ENCODE measurements at places on chromosomes 4 and X. TPM values are rescaled to one million over a fixed set of nuclear protein-coding genes. Genes with fewer than 3 reads are reported as not detected.

UGT2B28 gene
- not detected for total RNA-seq

GPR119 gene
- not detected for total RNA-seq

NLRP2B gene
- not detected for total RNA-seq

DKK2 gene
- total RNA-seq, result 0.85 TPM

SYTL5 gene
- 0.15 TPM for total RNA-seq

FDCSP gene
- total RNA-seq, result 94.2 TPM

GCNA gene
- total RNA-seq, result 3.1 TPM

FGF5 gene
- total RNA-seq, result 1.8 TPM

ARX gene
- 2.3 TPM for total RNA-seq

SLC10A3 gene
- total RNA-seq, result 5.2 TPM

RHOH gene
- 0.67 TPM for total RNA-seq

ELOVL6 gene
- 34.0 TPM for total RNA-seq

TNIP3 gene
- 0.25 TPM for total RNA-seq

SOWAHD gene
- 0.37 TPM for total RNA-seq

PDZD11 gene
- total RNA-seq, result 55.7 TPM

KCNIP4 gene
- total RNA-seq, result 10.4 TPM

SLC39A8 gene
- 8.1 TPM for total RNA-seq

GUCY1A1 gene
- 0.05 TPM for total RNA-seq

RBM10 gene
- 47.1 TPM for total RNA-seq

PPP1R2C gene
- total RNA-seq, result 0.53 TPM

SLC25A31 gene
- total RNA-seq, result not detected

PABPC4L gene
- total RNA-seq, result 0.15 TPM

EDNRA gene
- 0.38 TPM for total RNA-seq

GYG2 gene
- 1.4 TPM for total RNA-seq

All from motor neuron (in vitro differentiated cells).